Psoas muscle (tissue), 8 donors: ENCODE measurements at places on chromosomes 3 and 15. TPM values are rescaled to one million over a fixed set of nuclear protein-coding genes. Genes with fewer than 3 reads are reported as not detected.

DNA sequence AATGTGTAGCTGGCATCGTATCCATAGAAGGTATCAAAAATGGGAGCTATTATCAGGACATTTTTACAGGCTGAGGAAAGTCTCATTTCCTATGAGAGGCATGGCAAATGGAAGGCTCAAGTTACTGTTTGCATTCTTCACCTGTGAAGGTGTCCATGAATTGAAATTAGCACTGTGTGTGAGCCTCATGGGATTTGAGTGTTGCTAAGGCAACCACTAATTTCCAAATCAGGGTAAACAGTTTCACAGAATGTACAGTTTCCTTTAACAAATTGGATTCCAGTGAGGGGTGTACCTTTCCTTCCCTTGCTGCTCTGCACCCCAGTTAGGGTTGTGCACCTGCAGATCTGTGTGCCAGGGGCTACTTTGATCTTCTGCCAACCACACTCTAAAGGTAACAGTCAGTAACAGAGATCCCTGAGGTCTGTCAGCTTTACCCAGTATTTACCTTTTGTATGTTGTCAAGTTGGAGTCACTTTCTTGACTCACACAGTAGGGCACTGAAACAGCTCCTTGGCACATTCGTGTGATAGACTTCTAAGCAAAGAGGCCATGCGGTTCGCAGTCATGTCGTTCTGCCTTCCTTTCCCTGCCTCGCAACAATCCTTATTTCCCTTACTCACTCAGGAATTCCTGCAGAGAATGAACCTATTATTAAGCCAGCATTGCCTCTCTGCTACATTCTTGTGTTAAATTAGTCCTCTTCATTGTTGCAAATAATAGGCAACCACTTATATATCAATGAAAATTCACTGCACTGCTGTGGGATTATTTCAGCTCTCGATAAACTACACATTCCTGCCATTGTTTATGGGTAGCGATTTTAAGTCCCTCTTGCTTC lies 129.8 kb upstream of the GBE1 start:
- no peak overlapping the region for H3K4me3 ChIP-seq
- H3K27ac ChIP-seq = no peak overlapping the region
- DNase-seq = no peak
- peaks cover 17% of the 10 kb centered on the region for H3K4me1 ChIP-seq
- no peaks in the 10 kb centered on the region for H3K27me3 ChIP-seq

GRCh38 chr15:67785431-67785830 lies 39.9 kb upstream of the SKOR1 start:
- no peak for DNase-seq
- H3K4me1 ChIP-seq = no peaks in the 10 kb centered on the region
- H3K4me3 ChIP-seq = no peak overlapping the region

- H3K27ac ChIP-seq = no peak overlapping the region
- no peaks in the 10 kb centered on the region for H3K27me3 ChIP-seq
- DNase-seq = no peak
- no peaks in the 10 kb centered on the region for H3K36me3 ChIP-seq
- no peaks in the 10 kb centered on the region for H3K4me1 ChIP-seq
Observed at GRCh38 chr3:23189187-23189586, 13.9 kb upstream of the UBE2E2 start.

Gene SEMA3F
- 13.7 TPM for total RNA-seq

Gene EDC3
- 18.3 TPM for total RNA-seq
